ENCODE measurements at places on chromosomes 7 and 10.

GRCh38 chr10:116777006-116777405 is 34.6 kb upstream of the HSPA12A start:
- no peak for DNase-seq

- peak; percentile 3 for DNase-seq
Observed at GRCh38 chr7:48426966-48427555, 255.8 kb downstream of the ABCA13 start.

GRCh38 chr10:114482480-114483304 is 78.4 kb upstream of the AFAP1L2 start:
- DNase-seq, result no peak

GRCh38 chr10:17228091-17229015 is at the start of gene VIM:
Gene VIM, plus strand, starts transcription at chr10:17228241. Its CDS starts 1,182 bp downstream, at chr10:17229423.
- DNase-seq, result peak; percentile 95

GRCh38 chr10:123381224-123381623 is 227.0 kb downstream of the BUB3 start:
- DNase-seq, result no peak

GRCh38 chr7:150996376-150997074 is 5.7 kb downstream of the NOS3 start:
- DNase-seq, result no peak

DNA sequence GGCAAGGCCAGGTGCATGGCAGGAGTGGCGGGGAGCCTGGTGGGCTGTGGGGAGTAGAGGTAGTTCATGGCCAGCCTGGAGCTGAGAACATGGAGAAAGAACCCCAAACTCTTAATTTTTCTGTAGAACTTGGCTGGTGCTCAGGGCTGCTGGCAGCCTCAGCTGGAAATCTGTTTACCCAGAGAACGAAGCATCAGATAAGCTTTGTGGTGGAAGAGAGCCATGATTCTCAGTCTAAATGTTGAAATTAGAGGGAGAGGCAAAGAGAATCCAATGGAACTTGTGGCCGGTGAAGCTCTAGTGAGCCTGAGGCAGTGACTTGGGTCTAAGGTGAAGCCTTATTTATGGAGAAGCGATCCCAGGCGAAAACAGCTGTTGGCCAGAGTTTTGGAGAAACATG is 126.4 kb downstream of the CCDC3 start:
- no peak for DNase-seq

GRCh38 chr10:101291331-101292193 is 62.3 kb upstream of the LBX1 start:
- no peak for DNase-seq

DNA sequence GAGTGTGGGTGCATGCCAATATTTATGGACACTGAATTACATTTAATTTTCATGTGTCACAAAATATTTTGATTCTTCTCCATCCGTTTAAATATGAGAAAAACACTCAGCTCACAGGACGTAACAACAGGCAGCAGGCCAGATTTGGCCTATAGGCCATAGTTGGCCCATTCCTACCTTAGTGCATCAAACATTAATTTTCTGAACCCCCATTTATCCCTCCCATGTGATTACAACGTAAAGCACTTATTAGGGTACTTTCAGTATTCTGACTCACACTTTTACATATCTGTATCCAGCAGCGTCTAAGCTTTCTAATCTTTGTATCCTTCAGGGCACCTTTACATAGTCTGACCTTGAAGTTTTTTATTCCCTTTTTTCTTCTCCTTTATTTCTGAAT is 4.0 kb downstream of the IDI1 start:
- DNase-seq, result no peak

DNA sequence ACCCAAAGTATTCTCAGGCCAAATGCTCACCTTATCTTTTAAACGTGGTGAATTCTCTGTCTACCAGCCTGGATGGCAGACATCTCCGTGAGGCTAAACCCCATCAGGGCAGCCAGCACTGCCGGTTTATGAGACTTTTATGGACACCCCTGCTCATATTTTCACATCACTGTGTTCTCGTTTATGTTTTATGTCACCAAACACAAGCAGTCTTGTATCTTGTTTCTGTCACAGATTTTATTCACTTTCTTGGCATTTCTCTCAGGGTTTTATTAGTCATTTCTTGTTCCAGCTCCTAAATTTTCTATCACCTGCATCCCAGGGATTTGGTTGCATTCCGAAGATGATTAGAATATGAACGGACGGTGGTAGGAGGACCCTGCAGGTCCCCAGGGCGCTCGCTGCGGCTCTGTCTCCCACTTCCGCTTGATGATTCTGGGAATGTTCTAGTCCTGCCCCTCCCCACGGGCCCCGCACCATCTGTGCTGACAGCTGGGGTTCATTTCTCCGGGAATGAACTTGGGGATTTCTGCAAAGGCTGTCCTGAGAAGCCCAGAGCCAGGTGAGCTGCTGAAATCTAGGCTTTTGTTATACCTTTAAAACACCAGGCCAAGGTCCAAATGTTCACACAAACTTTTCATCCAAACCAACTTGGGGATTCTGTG is 217.6 kb downstream of the GFRA1 start:
- no peak for DNase-seq

DNA sequence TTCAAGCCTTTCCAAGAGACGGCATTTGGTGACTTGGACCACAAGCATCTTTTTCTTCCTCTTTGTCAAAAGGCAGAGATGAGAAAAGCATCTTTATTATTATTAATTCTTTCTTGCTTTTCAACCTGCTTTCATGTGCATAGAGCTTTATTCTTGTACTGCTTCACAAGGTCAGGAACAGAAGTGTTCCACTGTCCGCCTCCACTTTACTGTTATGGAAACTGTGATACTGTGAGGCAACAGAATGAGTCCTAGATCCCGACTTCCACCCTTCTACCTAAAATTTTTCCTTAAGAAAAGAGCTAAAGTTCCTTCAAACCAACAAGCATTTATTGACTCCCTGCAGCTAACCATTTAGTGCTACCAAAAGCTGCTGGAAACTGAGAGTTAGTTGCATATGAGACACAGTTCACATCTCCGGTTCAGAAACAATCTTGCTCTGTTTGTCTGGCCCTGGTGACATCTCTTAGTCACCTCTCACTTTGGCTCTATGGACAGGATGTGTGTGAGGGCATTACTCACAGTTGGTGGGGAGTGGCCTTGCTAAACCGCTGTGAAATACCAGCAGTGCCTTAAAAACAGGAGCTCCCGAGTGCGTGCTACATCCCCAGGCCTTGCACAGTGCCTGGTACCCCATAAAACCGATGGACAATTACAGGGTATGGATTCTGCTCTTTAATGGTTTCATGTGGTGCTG is 77.1 kb upstream of the TRIL start:
- peak; percentile 42 for DNase-seq

GRCh38 chr10:12201543-12201942 is 5.6 kb downstream of the CDC123 start:
- DNase-seq, result no peak

DNA sequence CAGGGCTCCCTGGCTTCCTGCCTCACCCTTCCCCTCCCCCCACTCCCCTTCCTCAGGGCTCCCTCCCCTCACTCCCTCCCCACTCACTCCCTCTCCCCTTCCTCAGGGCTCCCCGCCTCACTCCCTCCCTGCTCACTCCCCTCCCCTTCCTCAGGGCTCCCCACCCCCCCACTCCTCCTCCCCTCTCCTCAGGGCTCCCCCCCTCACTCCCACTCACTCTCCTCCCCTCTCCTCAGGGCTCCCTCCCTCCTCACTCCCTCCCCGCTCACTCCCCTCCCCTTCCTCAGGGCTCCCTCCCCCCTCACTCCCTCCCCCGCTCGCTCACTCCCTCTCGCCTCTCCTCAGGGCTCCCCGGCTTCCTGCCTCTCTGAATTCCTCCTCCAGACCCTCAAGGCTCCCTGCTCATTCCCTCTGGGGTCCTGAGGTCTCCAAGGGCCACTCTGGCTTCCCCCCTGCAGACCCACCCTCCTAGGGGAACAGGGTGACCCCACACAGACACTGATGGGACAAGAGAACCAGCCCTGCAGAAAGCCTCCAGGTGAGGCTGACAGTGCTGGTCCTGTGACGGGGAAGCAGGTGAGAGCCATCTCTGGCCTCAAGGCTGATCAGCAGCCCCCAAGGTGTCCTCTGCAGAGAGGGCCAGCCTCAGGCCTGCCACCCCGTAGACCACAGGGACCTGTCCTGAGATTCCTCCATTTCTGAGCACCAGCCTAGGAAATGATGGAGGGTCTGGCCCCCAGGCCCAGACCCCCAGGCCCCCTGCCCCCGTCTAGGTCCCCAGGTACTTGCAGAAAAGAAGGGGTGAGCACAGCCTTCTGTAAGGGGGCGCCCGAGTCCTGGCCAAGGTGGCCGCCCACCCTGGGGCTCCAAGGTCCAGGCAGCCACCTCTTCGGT is 47.2 kb downstream of the PWWP2B start:
- DNase-seq, result no peak

DNA sequence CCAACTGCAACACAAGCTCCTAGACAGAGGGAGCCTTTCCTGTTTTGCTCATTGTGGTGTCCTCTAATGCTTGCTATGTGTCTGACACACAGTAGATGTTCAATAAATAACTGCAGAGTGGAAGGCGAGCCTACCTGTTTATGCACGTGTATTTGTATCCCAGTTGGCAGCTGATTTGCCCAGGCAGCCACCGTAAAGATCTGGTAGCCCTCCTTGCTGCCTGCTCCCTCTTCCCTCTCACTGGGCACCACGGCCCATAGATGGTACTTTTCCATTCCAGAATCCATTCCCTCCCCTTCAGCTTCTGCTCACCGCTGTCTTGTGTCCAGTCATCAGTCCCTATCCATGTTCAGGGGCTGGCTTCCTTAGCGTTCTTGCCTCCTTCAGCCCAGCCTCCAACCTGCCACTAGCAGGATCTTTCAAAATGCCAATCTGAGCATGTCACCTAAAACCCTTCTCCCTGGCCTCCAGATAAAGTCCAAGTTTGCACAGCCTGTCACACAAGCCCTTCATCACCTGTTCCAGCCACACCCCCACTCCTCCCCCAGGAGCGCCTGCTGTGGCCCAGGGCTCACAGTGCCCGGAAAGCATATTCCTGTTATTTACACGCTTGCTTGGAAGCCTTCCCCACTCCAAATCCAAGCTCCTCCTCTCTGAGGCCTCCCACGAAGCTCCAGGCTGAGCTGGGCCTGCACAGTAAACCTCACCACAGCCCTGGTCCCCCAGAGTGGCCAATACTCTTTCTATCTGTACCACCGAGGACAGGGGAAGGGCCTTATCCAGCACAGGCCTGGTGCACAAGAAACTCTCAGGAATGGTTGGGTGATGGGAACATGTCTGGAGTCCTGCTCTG is 21.0 kb downstream of the ZCCHC24 start:
- no peak for DNase-seq

- no peak for DNase-seq
Observed at GRCh38 chr7:139567647-139568345, 44.3 kb downstream of the CLEC2L start.

DNA sequence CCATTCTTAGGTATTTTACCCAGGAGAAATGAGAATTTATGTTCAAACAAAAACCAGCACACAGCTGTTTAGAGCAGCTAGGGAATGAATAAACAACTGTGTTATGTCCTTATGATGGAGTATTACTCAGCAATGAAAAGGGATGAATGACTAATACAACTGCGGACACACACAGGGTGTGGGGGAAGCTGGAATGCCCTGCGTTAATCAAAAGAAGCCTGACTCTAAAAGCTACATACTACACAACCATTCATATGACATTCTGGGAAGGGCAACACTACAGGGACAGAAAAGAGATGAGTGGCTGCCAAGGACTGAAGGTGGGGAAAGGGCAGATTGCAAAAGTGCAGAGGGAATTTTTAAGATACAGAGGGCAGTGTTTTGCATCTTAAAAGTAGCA is 64.0 kb downstream of the DLG5 start:
- DNase-seq, result no peak

GRCh38 chr7:125406111-125406510 is 476.5 kb upstream of the POT1 start:
- DNase-seq, result no peak

Measured in GM04504 (cell line).